ENCODE measurements at places on chromosomes 7 and 10.
A peak's percentile ranks its signal among the peaks of the same experiment; 100 is the strongest.

DNA sequence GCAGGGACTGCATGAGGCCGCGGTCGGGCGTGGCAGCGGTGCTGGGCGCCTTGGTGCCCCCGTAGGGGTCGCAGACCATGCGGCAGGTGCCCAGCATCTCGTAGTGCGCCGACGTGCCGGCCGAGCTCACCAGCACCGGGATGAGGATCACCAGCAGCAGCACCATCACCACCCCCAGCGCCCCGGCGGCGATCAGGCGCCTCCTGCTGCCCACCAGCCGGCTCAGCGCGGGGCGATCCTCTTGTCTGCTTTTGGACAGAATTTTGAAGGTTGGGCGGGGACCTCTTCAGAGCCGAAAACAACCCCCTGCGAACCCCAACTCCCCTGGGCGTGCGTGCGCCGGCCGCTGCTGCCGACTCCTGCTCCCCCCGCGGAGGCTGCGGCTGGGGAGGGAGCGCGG, 779 bp downstream of the C1QL3 start:
- peak; percentile 58 for DNase-seq

DNA sequence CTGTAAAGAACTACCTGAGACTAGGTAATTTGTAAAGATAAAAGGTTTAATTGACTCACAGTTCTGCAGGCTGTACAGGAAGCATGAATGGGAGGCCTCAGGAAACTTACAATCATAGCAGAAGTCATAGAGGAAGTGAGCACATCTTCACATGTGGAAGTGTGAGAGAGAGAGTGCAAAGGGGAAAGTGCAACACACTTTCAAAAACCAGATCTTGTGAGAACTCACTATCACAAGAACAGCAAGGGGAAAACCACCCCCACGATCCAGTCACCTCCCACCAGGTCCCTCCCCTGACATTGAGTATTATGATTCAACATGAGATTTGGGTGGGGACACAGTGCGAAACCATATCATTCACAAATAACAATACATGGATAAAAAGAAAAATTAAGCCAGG, 24.5 kb downstream of the AVL9 start:
- peak; percentile 16 for DNase-seq

DNA sequence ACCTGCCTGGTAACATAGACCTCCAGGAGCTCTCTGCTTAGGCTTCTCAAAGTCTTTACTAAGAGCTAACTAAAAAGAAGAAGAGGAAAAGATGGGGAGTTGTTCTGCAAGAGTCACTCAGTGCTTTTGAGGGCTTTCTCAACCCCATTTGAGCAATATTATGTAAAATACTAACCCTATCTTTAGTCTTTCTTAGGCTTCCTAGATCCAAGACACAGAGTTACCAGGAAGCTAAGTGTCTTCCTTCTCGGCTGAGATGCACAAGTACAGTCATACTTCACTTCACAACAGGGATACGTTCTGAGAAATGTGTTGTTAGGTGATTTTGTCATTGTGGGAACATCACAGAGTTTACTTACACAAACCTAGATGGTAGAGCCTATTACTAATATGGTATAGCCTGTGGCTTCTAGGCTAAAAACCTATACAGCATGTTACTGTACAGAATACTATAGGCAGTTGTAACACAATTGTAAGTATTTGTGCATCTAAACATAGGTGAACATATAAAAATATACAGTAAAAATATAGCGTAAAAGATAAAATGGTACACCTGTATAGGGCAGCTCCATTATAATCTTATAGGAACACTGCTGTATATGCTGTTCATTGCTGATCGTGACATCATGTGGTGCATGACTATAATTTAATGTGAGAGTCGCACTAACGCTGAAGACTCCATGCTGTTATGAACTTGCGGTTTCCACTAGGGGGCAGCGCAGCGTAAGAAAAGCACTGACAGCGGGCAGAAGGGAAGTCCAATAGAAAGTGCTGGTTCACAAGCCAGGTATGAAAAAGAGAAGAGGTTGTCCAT, 16.3 kb downstream of the ANKRD22 start:
- peak; percentile 89 for DNase-seq

DNA sequence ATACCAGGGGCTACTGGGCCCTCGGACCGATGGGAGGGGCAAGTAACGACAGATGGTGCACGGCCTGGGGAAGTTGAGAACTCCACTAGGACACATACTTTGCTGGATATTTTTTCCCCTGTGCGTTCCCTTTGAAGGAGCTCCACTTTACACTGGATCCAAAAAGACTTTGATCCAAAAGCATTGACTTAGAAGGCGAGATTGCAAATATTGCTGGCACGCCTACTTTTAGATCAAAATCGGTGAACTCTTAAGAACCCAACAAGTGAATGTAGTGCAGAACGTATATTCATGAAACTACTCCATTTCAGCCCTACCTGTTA, 436 bp upstream of the SLC25A13 start:
- DNase-seq = no peak

GRCh38 chr7:6032641-6033040, 1.5 kb downstream of the ANKRD61 start:
- DNase-seq = no peak

- no peak for DNase-seq
Measured at GRCh38 chr7:96174812-96175211, 147.1 kb downstream of the SLC25A13 start.

GRCh38 chr10:113626809-113627355, 37.0 kb downstream of the NRAP start:
- DNase-seq = no peak

DNA sequence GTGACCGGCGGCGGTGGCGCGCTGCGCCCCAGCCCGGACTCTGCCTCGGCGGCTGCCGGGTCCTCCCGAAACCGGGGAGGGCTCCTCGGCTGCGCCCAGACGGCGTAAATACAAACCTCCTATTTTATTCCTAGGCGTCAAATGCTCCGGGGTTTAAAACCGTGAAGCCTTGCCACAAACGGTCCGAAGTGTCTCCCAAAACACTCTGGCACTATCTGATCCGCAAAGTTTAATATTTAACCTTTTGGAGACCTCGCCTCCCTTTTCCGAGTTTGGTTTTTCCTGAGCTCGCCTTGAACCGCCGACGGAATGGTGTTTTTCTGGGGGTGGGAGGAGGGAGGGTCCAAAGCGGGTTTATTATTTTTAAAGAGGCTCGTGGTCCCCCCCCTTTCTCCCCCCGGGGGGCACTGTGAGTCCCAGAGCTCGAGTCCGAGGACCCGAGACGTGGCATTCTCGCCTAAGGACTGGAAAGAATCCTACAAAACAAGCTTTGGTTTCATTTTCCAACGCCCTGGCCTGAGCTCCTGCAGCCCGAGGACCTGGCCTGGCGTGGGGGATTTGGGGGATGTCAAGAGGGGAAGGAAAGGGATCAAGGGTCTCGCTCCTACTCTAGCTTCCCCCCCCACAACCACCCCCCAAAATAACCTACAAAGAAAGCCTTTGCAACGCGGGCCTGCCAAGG, 1.8 kb downstream of the TNRC18 start:
- peak; percentile 13 for DNase-seq

DNA sequence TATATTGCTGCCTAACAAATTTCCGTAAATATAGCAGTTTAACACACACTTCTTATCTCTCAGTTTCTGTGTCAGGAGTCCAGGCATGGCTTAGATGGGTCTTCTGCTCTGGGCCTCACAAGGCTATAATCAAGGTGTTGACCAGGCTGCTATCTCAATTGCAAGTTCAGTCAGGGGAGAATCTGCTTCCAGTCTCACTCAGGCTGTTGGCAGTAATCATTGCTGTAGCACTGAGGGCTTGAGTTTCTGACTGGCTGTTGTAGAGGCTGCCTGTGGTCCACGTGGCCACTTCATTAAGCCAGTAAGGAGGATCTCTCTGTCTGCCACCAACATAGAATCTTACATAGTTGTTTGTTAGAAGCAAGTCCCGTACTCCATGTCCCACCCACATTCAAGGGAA, 138.4 kb downstream of the ST7 start:
- no peak for DNase-seq

- peak; percentile 60 for DNase-seq
Measured at GRCh38 chr7:148914208-148914777, 30.2 kb upstream of the EZH2 start.

- DNase-seq = no peak
Measured at GRCh38 chr10:132294561-132295318, 13.0 kb downstream of the STK32C start.

- no peak for DNase-seq
Measured at GRCh38 chr10:114526126-114526503, 121.8 kb upstream of the AFAP1L2 start.

DNA sequence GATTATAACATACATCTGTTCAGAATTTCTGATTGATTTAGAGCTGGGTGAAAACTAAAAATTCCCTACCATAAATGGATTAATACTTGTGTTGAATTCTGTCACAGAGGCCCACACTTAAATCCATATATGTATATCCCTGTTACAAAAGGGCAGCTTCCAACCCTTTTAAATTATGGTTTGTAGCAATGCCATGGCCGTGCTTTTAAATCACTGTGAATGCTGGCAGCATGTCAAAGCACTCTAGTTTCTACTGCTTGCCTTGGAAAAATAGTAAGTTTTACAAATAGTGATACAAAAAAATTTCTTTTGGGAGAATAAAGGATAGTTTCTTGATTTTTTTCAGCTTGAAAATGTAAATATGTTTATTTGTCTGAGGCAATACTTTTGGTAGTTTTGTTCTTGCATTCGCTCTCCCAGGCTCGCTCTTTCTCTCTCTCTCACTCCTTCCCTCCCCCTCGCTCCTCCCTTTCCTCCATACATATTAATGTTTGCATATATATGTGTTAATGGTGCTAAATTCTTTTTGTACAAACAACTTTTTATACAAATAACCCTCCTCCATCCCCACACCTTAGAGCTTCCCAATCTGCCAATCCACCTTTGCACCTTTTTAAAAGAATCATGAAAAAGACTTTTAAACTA, 29.8 kb downstream of the TES start:
- DNase-seq = no peak

DNA sequence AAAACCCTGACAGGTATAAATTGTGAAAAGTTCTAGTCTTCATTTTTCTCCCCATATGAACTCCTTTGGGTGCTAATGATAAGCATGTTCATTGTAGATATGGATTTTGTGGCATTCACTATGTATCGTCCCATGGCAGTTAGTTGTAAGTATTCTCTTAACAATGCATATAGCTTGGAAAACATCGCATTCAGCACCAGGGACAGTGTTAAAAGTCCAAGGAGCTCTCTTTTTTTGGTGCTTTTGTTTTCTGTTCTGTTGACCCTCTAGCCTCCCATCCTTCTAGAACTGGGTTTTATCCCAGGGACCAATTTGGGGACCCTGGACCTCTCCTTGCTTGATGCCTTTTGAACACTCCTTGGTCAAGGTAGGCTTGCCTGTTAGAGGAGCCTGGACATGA, 37.7 kb downstream of the INSYN2A start:
- DNase-seq = no peak

- no peak for DNase-seq
Measured at GRCh38 chr10:125162120-125162931, 2.0 kb upstream of the CTBP2 start.

GRCh38 chr10:3125527-3126170, 46.9 kb downstream of the PITRM1 start:
- no peak for DNase-seq

- no peak for DNase-seq
Measured at GRCh38 chr7:147859033-147859432, 731.5 kb upstream of the C7orf33 start.

DNA sequence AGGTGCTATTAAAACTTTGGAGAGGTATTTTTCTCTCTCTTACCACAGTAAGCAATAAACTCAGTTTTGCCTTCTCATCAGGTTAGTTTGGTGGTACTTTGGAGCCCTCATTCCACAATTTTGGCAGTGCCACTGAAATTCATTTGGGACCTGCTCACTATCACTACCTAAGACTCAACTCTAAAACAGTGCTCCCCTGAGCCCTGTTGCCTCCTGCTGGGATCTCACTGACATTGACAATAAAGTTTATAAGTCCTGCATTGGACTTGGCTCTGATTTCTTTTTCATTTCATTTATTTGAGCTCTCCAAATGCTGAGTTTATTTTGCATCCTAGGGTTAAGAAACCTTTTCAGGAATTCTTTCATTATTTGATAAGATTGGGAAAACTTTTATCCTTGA, 130.8 kb upstream of the HPS1 start:
- no peak for DNase-seq

DNA sequence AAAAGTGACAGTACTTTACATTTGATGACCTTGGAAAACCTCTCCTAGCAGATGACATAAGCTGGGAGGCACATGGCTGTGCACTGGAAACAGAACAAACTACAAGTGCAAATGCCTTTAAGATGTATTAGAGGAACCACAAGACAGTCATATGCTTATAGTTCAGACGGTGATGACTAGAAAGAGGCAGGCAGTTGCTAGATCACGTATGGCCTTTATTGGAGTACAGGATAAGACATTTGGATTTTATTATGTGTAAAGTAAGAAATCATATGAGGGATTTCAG, 290.0 kb downstream of the SORCS1 start:
- DNase-seq = no peak

DNA sequence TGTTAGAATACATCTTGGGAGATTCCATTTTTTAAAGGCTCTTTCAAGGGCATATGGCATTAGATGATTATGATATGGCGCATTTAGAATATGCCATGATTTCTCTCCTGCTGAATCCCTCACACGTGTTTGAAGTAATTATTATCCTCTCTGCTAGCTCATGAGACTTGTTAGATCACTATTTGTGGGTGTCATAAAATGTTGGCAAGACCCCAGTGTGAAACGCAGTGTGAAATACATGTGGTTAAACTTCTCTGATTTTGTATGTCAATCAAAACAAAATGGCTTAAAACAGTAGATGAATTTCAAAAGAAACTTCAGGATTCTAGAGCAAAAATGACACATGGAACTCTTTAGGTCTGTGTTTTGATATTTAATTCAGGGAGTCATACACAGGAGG, 560.8 kb downstream of the AUTS2 start:
- DNase-seq = no peak

DNA sequence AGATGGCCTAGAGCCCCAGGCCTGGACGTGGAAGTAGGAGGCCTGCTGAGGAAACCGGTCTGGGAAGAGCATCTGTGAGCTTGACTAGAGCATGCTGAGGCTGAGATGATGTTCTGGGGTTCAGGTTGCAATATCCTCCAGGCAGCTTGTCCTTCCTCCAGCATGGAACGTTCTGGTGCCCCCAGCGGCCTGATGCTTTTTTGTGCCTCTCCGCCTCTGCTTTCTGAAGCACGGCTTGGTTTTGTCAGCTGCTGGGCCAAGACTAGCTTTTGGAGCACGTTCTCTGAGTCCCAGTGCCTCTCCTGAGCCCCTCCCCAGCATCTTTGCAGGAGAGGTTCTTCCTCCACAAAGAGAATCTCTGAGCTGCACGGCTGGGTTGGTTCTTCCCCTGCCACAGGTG, 682.0 kb upstream of the FOXK1 start:
- DNase-seq = no peak
